OCI-LY7 (cell line): ENCODE measurements at places on chromosomes 6 and 20. TPM values are rescaled to one million over a fixed set of nuclear protein-coding genes. Genes with fewer than 3 reads are reported as not detected.

Gene RPS21
- 2,373 and 2,571 TPM in 2 replicates for total RNA-seq

GRCh38 chr20:47099825-47100441 is 205.3 kb downstream of the EYA2 start:
- no peak for DNase-seq

DNA sequence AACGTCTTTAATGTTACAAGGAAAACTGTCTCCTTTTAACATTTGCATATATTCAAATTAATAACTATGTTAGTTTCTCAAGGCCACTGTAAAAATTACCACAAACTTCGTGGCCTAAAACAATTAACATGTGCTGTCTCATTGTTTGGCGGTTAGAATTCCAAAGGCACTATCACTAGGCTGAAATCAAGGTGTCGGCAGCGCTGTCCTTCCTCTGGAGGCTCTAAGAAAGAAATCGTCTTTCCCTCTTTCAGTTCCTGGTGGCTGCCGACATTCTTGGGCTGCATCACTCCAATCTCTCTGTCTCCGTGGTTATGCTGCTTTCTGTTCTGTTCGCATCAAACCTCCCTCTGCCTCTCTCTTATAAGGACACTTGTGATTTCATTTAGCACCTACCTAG is 4.2 kb downstream of the TPD52L1 start:
- no peak for DNase-seq

Gene KCNK16
- total RNA-seq, result not detected in 2 replicates

DNA sequence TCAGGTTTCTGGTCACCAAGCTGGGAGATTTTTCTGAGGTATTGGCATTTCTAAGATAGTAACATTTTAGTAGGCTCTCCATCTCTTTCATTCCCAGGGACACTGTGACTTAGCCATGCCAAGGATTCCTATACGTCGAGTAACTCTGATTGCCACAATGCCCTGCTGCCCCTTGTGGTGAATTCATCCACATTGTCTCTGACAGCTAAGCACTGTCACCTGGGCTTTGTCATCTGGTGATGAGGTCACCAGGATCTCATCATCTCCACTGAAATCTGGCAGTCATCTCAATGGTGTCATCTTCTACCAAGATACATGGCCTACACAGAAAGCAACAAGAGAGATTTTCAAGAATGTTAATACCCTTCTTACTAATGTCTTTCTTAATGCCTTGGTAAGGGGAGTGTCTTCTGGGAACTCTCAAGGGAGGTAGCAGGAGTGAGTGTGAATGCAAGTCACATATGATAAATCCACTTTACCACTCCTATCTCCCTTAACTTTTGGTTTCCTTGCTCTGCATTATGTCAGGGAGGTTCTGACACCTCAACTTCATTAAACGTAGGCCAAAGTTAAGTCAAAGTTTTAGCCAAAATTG is 246.7 kb downstream of the CD109 start:
- DNase-seq, result no peak

Gene BPI
- not detected in 2 replicates for total RNA-seq
